ENCODE measurements at places on chromosomes 16 and 17.

DNA sequence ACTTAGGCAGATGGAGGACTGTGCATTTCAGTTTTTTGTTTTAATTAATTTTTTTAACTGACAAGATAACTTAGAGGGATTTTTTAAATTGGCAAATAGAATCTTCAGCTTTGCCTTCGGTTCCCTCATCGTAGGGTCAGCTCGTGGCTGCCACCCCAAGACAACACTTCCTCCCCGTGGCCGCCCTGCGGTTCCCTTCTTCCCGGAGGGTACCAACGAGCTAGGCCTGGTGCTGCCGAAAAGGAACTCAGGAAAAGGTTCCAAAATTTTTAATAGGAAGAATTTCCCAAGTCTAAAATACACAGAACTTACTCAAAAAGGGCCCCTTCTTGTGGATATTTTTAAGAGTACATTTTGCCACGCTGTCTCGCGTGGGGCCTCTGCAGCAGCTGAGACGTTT, 210.4 kb upstream of the CHMP6 start:
- no peak for DNase-seq

- DNase-seq, result no peak
Observed at GRCh38 chr16:84421081-84421937, 53.0 kb downstream of the ATP2C2 start.

DNA sequence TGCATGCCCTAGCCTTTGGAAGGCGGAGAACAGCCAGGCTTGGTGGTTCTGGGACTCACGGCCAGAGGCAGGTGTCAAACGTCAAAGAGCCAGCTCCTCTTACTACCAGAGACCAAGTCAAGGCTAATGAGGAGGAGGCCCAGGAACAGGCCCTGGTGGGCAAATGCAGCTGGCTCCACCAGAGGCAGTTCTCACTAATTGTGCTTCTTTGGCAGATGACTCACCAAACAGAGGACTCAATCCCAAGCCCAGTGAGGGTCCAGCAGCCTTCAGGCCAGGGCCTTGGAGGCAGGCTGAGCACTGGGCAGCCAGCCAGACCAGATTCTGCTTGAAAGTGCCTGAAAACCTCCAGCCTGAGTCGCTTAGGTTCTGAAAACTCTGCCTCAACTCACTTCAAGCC, 336.5 kb upstream of the CDH5 start:
- DNase-seq, result no peak

DNA sequence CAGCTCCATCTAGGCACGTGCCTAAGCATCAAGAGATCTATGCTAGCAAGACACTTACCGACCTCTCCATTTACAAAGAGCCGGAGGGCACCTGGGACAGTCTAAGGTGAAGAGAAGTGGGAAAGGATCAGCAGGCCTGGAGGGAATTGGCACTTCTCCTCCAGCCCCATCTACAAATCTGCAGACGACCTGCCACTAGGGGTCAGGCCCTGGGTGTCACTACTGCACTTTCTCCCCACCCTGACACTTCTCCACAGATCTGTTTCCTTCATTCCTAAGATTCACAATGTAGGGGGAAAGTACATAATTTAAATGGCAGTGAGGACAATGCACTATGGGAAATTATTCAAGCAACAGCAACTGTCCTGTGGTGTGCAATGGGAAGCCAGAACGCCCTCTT, 8.1 kb downstream of the MKS1 start:
- no peak for DNase-seq

GRCh38 chr16:82157836-82158235, 12.2 kb downstream of the MPHOSPH6 start:
- DNase-seq, result no peak
